ENCODE measurements at places on chromosomes 7 and 10. TPM values are rescaled to one million over a fixed set of nuclear protein-coding genes. Genes with fewer than 3 reads are reported as not detected.

The ZNF273 gene
- 4.2 TPM for total RNA-seq

The GATAD1 gene
- total RNA-seq = 29.3 TPM

The CFAP46 gene
- 3.0 TPM for total RNA-seq

DNA sequence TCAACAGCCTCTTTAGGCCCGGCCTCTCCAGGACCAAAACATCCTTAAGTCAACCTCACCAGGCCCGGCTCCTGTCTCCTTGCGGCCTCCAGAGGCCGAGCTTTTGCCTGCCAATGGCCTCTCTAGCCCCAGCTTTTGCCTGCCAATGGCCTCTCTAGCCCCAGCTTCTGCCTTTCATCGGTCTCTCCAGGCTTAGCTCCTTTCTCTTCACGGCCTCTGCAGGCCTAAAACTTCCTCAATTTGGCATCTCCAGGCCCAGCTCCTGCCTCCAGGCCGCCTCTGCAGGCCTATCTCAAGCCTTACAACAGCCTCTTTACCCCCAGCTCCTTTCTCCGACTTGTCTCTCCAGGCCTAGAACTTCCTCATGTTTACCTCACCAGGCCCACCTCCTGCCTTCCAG, 15.7 kb upstream of the TMEM248 start:
- no peak for DNase-seq

GRCh38 chr7:95317546-95317945, 6.8 kb downstream of the PON1 start:
- DNase-seq = no peak

DNA sequence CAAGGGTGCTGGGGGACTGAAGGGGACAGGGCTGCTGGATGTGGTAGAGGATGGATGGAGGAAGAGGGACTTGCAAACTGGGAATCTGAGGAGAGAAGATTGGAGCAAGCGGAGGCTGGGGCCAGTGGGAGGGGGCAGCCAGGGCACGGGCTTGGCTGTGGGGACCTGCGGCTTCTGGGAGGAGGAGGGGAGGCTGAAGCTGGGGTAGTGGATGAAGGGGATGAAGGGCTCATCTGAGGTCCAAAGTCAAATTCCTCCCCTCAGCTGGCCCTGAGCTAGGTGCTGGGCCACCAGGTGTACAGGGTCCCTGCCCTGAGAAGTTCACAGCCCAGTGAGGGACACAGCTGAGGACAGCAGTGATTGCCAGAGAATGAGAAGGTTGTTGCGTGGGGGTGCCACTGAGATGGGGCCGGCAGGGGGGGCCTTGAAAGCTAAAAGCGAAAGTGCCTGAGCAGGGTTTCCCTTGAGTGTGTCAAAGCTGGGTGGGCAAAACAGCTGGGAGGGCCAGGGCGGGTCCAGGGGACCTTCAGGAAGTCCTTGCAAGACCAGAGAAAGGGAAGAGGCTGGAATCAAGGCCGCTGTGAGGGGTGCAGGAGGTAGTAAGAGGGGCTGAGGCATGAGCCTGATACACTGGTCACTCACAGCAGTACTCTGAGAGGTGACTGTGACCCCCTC, 75.2 kb downstream of the MYL10 start:
- DNase-seq = no peak

GRCh38 chr10:86711513-86712316, 43.4 kb downstream of the LDB3 start:
- peak; percentile 52 for DNase-seq
